ENCODE measurements at places on chromosomes 16 and 17. TPM values are rescaled to one million over a fixed set of nuclear protein-coding genes. Genes with fewer than 3 reads are reported as not detected.

DNA sequence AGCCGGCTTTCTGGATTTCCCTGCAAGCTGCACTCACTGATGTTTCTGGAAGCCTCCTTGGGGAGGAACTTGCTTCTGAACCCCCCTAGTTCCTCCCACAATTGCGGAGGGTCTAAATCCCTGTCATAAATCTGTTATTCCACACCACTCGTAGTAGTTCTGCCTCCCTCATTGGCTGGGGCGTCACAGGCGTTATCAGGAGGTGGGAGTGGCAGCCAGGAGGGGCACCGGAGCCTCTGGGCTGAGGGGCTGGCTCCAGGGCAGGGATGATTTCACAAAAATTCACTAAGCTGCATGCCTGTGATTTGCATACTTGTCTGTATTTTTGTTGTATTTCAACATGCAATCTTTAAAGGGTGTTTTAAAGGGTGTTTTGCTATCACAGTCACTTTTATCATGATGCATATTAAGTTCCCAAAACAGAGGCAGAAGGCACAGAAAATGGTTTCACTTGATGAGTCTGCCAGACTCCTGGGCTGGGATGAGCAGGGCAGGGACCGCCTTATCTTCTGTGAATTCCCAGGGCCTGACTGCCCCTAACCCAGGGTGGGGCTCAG is 176.2 kb upstream of the FOXF1 start:
- no peak for DNase-seq

DNA sequence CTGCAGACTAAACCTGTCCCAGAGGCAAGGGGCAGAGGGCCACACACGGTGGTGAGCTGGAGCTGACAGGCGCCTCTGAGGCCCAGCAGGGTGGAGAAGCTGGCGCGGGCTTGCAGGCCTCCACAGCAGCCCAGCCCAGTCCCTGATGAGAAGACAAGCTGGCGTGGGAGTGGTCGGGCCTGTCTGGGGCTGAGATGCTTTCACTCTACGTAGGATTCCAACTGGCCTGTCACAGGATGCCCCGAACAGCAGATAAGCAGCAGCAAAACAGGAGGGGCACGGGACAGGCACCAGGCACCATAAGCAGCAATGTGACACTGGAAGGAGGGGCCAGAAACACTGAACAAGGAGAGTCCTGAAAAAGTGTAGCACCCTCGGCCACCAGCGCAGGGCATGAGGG is 40.1 kb downstream of the PEMT start:
- no peak for DNase-seq

- DNase-seq, result no peak
Measured at GRCh38 chr17:8052256-8053252, 13.7 kb downstream of the ALOX15B start.

DNA sequence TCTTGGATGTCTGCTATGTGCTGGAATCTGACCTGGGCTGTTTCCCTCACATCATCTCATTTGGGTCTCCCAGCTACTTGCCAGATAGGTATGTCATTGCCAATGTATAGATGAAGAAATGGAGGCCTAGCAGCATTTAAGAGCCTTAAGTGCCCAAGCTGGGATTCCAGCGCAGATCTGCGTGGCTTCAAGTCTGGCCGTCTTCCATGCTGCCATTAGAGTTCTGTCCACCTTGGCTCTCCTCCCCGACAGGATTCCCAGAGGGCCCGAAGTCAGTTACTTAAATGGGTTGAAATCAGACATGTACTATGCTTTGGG is 33.0 kb upstream of the CCR7 start:
- DNase-seq, result no peak

DNA sequence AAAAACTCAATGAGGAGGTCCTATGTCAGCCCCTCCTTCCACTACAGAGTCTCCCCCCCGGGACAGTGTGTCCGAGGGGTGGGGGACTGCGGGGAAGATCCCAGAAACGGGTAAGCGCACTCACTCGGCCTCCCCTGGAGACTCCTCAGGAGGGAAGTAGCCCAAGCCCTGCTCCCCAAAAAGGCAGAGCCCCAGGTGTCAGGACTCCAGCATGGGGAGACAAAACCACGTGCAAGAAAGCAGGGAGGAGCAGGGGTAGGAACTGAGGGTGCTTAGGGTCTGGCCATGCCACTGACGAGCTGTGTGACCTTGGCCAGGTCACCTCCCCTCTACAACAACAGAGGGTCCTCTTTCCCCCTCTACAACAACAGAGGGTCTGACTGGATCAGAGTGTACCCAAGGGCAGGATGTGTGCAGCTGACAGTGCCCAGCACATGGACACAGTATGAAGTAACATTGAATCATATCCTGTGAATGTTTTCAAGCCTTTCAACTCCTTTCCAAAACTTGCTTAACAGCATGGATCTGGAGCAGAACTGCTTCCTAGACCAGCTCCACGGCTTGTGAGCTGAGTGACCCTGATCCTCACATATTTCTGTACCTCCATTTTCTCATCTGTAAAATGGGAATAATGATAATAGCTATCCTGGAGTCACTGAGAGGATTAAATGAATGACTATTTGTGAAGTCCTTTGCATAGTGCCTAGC is 2.1 kb upstream of the NAGS start:
- DNase-seq, result peak; percentile 43

GRCh38 chr17:27993161-27993695 is 49.2 kb upstream of the NLK start:
- DNase-seq, result no peak

DNA sequence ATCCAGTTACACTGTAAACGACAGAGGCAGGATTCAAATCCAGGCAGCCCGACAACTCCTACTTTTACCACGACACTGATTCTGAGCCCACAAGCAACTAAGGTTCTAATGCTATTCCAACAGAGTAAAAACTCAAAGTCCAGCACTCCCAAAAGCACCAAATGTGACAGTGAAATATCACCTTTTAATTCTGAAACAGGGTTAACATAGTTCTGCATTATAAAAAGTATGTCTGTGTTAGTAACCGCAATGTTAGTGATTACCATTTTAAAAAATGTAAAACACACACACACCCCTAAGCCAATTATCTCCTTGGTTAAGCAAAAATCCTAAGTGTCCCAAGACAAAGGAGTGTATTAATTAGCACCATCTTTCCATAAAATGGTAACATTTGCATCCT is 19.7 kb downstream of the HELZ start:
- no peak for DNase-seq

DNA sequence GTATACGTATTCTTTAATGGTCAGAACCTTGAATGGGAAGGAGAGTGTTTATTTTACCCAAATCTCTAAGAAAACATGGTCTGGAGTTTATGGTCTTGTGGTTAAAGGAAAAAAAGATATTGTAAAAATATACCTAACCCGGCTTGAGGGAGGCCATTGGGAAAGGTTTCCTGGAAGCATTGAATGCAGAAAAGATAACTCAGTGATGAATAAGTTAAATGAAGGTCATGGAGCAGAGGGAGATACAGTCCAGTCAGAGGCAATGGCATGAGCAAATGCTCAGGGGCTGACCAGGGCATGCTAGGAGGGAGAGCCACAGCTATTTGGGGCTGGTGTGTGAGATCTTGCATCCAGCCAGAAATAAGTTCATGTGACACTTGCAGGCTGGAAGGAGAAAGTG is 430.4 kb upstream of the CDH5 start:
- no peak for DNase-seq

Gene C16orf96
- polyA plus RNA-seq, result 0.60 TPM

Gene PRRT2
- 12.8 TPM for polyA plus RNA-seq
